ENCODE measurements at places on chromosomes 11 and 22.

GRCh38 chr22:46055911-46056545 is 79.1 kb upstream of the WNT7B start:
- DNase-seq: no peak

GRCh38 chr11:64230985-64231365 is 627 bp downstream of the DNAJC4 start:
- DNase-seq: no peak

- peak; percentile 38 for DNase-seq
Observed at GRCh38 chr11:23288003-23288783, 427.9 kb upstream of the CCDC179 start.

- no peak for DNase-seq
Observed at GRCh38 chr11:120186456-120186773, 24.4 kb upstream of the OAF start.

DNA sequence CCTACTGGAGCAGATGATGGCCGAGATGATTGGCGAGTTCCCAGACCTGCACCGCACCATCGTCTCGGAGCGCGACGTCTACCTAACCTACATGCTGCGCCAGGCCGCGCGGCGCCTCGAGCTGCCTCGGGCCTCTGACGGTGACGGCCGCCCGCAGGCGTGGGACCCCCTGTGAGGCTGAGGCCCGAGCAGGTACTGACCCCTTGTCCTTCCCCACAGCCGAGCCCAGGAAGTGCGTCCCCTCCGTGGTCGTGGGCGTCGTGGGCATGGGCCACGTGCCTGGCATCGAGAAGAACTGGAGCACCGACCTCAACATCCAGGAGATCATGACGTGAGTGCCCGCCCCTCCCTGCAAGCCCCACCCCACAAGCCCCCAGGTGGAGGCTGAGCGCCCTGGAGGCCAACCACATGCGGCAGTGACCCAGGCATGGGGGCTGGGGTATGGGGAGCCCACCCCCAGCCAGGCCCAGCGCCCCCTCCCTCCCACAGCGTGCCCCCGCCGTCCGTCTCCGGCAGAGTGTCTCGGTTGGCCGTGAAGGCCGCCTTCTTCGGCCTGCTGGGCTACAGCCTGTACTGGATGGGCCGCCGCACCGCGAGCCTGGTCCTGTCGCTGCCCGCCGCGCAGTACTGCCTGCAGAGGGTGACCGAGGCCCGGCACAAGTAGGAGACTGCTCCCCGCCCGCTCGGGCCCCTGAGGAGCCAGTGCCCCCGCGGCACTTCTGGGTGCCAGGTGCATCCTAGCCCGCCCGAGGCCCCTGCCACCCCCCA is 2.8 kb upstream of the SELENOO start:
- no peak for DNase-seq

DNA sequence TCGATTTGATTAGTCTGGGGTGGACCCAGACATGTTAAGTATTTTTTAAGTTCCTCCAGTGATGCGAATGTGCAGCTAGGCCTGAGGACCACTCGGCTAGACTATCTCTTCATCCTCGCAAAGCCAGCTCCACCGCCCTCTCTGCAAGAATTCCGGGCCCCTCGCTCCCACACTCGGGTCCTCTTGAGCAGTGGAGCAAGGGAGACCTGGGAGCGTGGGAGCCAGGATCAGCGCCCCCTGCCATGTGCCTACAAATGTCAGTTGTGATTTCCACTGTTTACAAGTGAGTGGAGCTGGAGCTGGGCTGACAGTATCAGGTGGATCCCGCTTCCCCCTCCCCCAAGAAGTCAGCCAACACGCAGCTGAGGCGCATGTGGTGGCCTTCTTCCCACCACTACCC is 6.7 kb downstream of the B3GNT6 start:
- DNase-seq: no peak

- DNase-seq: no peak
Observed at GRCh38 chr11:55572548-55572947, 620 bp downstream of the OR4C16 start.

DNA sequence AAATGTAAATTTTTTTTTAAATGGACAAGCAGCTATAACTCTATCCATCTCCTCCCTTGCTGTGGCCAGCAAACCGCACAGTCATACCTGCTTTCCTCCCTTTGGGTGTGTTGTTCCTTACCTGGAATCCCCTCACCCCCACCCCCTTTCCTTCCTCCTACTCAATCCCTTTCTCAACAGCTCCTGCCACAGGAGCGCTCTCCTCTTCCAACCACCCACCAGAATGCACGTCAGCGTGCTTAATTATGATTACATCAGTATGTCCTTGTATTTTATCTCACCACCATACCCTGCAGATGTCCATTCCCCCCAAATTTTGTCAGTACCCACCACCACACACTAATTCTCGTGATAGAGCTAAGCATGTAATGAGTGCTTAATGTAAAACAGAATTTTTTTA is 60.9 kb upstream of the LMO2 start:
- DNase-seq: no peak

- no peak for DNase-seq
Observed at GRCh38 chr11:110711448-110711775, 825 bp downstream of the ARHGAP20 start.

DNA sequence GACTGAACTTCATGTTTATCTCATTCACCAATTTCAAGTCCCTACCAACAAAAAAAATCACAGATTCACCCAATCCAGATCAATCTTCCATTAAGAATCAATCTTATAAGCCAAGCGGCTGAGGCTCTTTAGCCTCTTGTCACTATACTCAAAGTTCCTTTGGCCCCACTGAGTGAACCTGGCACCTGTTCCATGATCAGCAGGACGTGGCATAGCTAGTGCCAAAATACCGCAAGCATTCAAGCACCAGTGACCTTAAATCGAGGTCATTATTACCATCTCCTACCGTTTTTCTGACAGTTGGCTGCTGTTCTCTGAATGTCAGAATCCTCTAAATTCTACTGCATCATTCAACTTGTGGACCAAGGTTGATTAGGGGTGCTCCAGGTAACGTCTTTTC is 141.2 kb downstream of the CADM1 start:
- no peak for DNase-seq

DNA sequence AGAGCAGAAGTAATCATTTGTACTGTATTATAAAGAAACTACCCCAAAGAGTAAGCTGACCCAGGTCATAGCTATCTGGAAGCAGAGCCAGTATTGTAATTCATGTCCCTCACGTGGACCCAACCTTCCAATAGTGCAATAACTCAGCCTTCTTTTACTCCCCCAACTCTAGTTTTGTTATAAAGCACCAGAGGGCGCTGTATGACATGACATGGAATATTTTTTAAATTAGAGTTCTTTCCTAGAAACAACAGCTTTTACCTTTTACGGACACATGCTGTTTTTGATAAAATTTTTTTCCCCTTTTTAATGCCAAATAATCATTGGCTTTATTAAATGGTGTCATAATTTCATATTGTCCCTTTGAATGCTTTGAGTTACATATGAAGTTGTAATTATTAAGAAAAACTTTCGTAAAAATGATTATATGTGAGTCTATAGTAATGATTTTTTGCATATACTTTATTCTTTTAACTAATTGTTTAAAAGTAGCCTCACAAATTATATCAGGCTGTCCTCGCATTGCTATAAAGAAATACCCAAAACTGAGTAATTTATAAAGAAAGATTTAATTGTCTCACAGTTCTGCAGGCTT is 76.9 kb downstream of the DKK3 start:
- peak; percentile 10 for DNase-seq

DNA sequence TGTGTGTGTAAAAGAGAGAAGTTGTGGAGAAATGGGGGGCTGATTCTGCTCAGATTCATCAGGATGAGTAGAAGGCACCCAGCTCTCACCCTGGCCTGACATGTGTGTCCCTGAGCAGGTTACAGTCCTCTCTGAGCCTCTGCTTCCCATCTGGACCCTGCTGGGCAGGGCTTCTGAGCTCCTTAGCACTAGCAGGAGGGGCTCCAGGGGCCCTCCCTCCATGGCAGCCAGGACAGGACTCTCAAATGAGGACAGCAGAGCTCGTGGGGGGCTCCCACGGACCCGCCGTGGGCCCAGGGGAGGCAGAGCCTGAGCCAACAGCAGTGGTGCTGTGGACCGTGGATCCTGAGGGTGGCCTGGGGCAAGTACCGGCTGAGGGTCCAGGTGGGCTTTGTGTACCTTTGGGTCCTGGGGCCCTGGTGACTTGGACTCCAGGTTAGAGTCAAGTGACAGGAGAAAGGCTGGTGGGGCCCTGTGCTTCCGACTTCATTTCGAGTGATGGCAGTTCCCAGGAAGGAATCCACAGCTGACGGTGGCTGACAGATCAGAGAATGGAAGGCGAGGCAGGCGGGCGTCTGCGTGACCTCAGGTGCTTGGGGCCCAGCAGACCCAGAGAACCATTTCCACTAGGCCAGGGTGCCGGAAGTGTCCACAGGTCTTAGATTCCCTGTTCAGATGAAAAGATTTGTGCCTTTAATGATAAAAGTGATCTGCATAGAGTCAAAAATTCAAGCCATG is 21.9 kb downstream of the NEAT1 start:
- no peak for DNase-seq

GRCh38 chr22:50444663-50445062 is 30.2 kb downstream of the SBF1 start:
- peak; percentile 29 for DNase-seq
